ENCODE measurements at places on chromosomes 6 and 20.

DNA sequence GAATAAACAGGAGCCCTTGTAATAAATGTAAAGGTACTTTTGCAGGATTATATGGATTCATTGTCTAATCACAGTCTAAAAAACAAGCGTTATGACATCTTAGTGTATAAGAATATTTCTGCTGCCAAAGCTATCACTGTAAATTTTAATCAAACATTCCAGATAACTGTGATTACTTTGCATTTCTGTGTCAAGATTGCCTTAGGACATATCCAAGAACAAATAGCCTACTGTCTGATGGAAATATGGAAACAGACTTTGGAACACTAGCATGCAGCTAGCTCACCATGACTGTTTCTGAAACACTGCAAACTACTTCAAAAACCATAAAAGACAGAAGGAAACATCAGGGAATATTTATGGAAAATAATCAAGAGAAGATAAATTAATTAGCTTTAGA lies 248.7 kb upstream of the ASCC3 start:
- DNase-seq, result no peak

GRCh38 chr6:25397406-25397805 lies 118.2 kb downstream of the CARMIL1 start:
- DNase-seq, result no peak

- no peak for DNase-seq
These were observed 43.1 kb downstream of the ARID1B start for GRCh38 chr6:156820089-156820798.

DNA sequence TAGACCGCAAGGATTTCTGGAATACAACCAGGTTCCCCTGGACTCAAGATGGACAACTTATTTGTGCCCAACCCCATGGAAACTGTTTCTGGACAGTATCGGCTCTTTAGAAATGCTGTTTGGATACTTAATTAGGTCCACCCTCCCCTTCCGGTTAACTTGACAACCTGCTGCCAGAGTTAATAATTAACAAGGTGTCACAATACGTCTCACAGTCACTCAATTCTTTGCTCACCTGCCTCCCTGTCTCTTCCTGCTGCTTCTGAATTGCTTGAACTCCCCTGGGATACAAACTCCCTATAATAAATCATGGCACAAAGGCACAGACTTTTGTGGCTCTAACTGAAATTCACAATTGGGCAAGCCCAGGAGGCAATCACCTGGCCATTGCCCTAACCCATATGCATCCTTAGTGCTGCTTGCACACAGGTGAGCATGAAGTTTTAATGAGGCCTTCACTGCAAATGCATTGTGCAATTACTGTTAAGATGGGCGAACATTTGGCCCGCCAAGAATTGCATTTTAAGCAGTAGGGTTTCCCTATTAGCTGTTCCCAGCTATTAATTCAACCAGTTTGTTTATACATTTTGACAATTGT lies 504.4 kb upstream of the NOX3 start:
- DNase-seq, result no peak

GRCh38 chr6:1497761-1498105 lies 108.4 kb downstream of the FOXF2 start:
- DNase-seq, result no peak

- DNase-seq, result peak; percentile 72
These were observed 61.8 kb downstream of the NFATC2 start for GRCh38 chr20:51480507-51481270.

DNA sequence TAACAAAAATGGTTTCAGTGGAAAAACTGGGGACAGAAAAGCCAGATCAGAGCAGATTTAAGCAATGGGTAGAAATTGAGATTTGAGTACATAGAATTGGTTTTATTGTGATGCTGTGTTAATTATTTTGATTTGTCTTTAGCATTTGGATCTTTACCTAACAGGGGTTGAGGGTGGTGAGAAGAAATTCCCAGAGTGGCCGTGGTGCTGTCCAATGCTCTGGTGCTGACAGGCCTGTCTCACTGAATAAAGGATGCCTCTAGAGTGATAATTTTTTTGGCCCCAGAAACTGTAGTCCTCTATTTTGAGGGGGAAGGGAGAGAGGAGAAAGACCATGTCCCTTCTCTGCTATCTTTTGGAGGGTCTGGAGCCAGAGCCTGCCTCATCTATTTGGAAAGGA lies 79.1 kb downstream of the LYRM2 start:
- DNase-seq, result no peak

GRCh38 chr6:12294851-12295536 lies 4.8 kb downstream of the EDN1 start:
- no peak for DNase-seq

GRCh38 chr20:34626992-34627391 lies 49.9 kb downstream of the PIGU start:
- no peak for DNase-seq

- no peak for DNase-seq
These were observed 496.0 kb upstream of the MARCKS start for GRCh38 chr6:113361014-113361645.

DNA sequence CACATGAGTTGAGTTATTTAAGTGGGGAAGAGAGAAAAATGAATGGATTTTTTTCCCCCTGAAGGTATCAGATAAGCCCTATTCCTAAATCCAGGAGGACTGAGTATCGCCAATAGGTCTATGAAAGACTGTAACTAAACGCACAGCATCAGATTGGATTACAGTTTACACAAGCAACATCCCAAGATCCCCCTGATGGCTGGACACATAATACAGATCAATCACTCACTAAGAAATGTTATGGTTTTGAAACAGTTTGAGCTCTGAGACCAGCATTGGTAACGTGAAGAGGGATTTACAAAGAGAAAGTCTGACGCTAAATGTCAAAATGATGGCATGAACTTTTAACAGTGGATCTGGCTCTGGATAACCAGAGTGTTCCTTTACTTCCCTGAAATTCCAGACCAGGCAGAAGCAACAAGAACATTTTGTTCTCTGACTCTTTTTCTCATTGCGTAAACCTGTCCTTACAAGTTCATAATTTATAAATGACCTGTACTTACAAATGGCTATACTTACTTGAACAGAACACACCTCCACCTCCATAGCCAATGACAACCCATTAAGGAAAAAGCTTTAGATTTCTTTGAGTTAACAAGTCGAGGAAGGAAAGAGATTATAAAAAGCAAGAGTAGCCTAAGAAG lies 131.8 kb upstream of the BEND3 start:
- no peak for DNase-seq

- no peak for DNase-seq
These were observed 97.1 kb upstream of the CEP85L start for GRCh38 chr6:118748311-118749062.

GRCh38 chr6:166005944-166006899 lies 161.4 kb downstream of the TBXT start:
- DNase-seq, result no peak

DNA sequence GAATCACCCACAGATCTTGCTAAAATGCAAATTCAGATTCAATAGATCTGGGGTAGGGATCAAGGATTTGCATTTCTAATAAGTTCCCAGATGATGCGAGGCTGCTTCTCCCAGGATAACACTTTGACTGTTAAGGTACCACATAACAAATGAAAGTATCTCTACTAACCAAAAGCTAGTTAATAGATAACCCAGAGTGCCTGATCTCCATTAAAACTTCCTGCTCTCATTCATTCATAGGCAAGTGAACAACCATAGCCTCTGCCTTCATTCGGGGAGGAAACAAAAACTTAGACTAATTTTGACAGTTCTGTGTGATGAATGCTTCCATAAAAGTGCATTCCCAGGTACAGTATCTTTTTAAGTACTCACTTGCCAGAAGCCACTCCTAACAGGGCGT lies 265.6 kb upstream of the BTBD3 start:
- DNase-seq, result no peak

DNA sequence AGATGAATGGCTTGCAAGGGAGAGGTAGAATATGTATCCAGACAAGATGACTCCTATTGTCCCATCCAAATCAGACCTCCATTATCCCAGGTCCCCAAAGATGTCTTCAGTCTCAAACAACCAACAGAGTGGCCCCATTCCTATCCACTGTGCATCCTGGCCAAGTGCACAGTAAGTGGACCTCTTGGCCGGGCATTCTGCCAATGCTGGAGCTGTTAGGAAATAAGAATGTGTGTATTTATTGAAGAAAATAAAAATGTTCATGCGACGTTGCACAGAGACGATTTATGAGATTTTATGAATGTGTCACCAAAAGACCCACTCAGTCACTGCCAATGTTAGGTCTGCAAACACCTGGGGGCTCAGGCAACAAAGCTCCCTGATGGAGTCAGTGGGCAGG lies 196.0 kb downstream of the MAFB start:
- DNase-seq, result no peak

DNA sequence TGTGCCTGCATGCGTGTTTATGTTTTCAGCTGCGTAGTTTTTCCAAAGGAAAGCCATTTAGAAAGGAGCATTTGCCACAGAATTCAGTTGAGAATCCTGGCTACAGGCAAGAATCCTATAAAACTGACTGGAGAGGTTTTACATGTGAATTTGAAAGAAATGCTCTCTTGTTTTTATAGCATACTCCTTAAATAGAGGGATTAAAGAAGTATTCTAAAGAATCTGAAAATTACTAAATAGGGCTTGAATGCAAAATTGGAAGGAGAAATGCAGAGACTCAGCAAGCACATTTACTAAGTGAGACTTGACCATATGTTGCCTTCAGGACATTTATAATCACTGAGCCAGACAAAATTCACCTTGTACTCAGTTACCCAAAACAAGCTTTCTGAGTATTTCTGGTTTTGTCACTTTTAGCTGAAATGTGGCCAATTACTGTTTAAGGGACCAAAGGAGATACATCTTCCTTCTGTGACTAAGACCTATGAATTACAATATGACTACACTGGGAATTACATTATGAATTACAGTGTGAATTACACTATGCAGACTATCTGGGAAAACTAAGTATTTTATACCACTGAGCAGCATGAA lies 107.4 kb upstream of the ASCC3 start:
- no peak for DNase-seq

GRCh38 chr6:137927777-137928218 lies 60.7 kb downstream of the TNFAIP3 start:
- DNase-seq, result peak; percentile 77

DNA sequence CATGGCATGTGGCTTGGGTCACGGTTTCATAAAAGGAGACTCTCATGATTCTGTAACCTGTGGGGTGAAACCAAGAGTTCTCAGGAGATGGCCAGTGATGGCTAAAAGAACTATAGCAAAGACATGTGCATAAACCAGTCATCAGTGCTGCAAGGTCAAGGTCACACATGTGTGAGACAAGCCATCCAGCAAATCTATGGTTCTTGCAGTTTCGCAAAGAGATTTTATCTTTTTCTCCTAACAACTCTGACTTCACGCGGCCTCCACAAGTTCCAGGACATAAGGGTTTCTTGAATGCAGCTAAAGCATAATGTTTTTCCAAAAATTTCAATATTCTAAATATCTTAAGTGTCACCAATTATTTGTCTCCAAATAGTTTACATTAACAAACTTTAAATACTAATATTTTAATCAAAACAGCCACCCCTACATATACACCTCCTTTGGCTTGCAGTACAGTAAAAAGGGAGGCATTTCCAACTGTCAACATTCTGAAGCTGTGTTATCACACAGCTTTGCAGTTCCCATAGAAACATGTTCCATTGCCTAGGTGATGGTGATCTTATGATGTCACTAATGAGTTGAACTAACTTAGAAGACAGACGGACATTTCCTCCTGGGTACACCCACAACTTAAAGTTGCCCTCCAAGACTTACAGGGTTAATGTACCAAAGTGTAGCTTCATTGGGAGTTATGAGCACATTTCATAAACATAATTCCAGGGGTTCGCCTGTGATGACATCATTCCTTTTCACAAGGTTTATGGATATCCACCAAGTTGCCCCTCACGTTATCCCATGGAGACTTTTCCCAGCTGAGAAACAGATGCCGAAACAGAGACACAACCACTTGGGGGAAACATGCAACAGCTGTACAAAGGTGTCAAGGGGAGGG lies 250.9 kb upstream of the PDE10A start:
- DNase-seq, result no peak

GRCh38 chr6:71888756-71889340 lies 2.5 kb downstream of the RIMS1 start:
- no peak for DNase-seq

- DNase-seq, result no peak
These were observed 116.3 kb downstream of the TAF4 start for GRCh38 chr20:61949363-61949713.
